Mesothelial cell of epicardium (in vitro differentiated cells): ENCODE measurements at places on chromosomes 3 and 15. TPM values are rescaled to one million over a fixed set of nuclear protein-coding genes. Genes with fewer than 3 reads are reported as not detected.

DNA sequence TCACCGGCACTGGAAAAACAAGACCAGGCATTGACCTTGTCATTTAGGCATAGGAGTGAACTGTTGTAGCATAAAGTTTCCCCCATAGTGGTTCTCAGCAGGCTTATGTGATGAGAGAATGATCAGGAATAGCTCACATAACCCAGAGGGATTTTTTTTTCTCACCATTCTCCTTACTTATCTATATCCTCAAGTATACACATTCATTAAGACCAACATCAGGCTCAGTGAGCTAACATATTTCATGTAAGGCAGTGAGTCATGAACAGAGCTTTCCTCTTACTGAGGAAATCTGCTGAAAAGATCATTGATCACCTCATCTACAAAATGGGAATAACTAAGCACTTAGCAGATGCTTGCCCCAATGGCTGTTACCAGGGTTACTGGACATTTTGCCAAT lies 396.6 kb upstream of the TMCO5A start:
- H3K27ac ChIP-seq = no peak overlapping the region
- H3K4me3 ChIP-seq = no peak overlapping the region
- H3K4me1 ChIP-seq = no peaks in the 10 kb centered on the region
- peaks cover 6% of the 10 kb centered on the region for H3K27me3 ChIP-seq
- DNase-seq = no peak
- H3K36me3 ChIP-seq = no peaks in the 10 kb centered on the region

NAALADL2 gene
- 27.9 to 29.9 TPM (median 28.3 TPM) in 3 replicates for total RNA-seq

DNA sequence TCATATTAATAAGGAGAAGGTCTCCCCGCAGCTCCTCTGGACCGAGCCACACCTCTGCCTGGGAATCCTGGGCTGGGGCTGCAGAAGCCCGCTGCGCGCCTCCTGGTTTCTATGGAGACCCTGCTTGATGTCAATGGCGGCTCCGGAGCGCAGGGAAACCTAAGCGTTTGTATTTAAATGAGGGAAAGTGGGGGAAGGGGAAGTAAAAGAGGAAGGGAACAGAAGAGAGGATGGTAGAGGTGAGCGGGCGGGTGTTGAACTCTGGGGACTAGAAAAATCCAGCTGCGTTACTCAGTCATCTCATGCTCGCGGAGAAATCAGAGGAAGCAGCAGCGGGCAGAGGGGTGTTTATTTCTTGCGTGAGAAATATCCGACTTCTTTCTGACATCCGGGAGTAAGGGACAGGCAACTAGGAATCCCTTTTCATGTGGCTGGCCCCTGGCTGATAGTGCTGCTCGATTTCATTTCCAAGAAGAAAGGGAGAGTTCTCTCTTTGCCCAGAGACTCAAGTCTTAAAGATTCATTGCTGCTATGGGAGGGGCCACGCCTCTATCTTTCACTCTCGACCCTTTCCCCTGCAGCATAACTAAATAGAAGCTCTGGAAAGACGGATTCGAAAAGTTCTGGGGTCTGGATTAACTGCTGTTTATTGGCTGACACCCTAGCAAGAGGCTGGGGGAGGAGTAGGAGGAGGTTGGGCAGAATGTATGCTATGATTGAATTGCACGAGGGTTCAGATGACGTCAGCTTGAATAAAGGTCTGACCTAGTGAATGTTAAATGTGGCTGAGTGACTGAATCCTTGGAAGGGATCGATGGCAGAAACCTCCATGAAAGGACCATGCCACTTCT lies 110.5 kb upstream of the GAP43 start:
- peak; percentile 28 for DNase-seq
- H3K36me3 ChIP-seq = no peaks in the 10 kb centered on the region
- peaks cover 32% of the 10 kb centered on the region for H3K4me1 ChIP-seq
- peaks cover 17% of the 10 kb centered on the region for H3K27me3 ChIP-seq
- H3K4me3 ChIP-seq = peak overlapping the region; percentile 78

WDR82 gene
- 99.0 to 105 TPM (median 101 TPM) in 3 replicates for total RNA-seq

TGM4 gene
- total RNA-seq = 0.09 TPM in 1 of 3 replicates, not detected in the others

SI gene
- total RNA-seq = not detected in 3 replicates

GRCh38 chr3:52306978-52307377 lies 9.1 kb upstream of the DNAH1 start:
- no peak overlapping the region for H3K4me3 ChIP-seq
- no peak for DNase-seq
- H3K27me3 ChIP-seq = no peaks in the 10 kb centered on the region
- peaks cover 22% of the 10 kb centered on the region for H3K4me1 ChIP-seq
- no peaks in the 10 kb centered on the region for H3K36me3 ChIP-seq
- H3K27ac ChIP-seq = no peak overlapping the region

B3GALNT1 gene
- total RNA-seq = 31.1 to 36.0 TPM (median 31.4 TPM) in 3 replicates

GRCh38 chr3:155211266-155211665 lies 82.2 kb downstream of the STRIT1 start:
- H3K36me3 ChIP-seq = no peaks in the 10 kb centered on the region
- peaks cover 11% of the 10 kb centered on the region for H3K4me1 ChIP-seq
- H3K27me3 ChIP-seq = no peaks in the 10 kb centered on the region
- no peak for DNase-seq
- no peak overlapping the region for H3K4me3 ChIP-seq

DNA sequence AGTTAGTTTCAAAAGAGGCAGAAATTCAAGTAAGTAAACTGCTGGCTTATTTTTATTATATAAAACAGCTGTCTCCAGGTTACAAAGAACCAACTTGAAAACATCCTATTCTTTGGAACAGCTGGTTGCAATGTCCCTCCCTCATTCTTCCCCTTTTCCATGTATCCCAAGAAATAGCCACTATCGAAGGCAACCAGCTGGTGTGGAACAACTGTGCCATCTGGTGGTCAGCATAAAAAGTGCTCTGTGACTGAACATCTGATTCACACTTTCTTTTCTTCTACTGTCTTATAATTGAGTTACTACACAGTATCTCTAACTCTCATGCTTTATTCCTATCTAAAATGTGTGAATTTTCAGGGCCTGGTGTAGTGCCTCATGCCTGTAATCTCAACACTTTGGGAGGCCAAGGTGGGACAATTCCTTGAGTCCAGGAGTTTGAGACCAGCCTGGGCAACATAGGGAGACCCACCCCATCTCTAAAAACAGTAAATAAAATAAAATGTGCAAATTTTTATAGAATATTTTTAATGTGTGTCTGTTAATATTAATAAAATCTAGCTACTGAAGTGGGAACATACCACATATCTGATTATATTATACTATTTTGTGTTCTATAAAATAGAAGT lies 9.6 kb downstream of the OSBPL11 start:
- H3K27ac ChIP-seq = no peak overlapping the region
- peaks cover 7% of the 10 kb centered on the region for H3K36me3 ChIP-seq
- DNase-seq = peak; percentile 68

DNA sequence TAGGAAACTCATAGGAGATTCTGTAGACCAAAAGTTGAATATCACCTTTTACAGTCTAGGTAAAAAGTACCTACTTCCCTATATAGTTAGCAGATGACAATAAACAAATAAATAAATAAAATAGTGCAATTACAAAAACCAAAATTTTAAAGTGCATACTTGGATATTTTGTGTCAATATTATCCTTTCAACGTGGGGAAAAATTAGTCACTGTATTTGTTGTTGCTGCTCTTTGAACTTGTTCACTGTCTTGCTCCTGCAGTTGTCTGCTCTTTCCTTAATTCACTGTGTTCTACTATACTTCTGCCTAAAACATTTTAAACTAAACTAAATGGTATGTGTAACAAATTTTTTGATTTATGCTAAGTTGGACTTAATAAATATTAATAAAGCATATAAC lies 889.0 kb downstream of the ROBO1 start:
- peaks cover 38% of the 10 kb centered on the region for H3K4me1 ChIP-seq
- H3K36me3 ChIP-seq = peaks cover 4% of the 10 kb centered on the region
- no peaks in the 10 kb centered on the region for H3K27me3 ChIP-seq
- no peak overlapping the region for H3K4me3 ChIP-seq

DNA sequence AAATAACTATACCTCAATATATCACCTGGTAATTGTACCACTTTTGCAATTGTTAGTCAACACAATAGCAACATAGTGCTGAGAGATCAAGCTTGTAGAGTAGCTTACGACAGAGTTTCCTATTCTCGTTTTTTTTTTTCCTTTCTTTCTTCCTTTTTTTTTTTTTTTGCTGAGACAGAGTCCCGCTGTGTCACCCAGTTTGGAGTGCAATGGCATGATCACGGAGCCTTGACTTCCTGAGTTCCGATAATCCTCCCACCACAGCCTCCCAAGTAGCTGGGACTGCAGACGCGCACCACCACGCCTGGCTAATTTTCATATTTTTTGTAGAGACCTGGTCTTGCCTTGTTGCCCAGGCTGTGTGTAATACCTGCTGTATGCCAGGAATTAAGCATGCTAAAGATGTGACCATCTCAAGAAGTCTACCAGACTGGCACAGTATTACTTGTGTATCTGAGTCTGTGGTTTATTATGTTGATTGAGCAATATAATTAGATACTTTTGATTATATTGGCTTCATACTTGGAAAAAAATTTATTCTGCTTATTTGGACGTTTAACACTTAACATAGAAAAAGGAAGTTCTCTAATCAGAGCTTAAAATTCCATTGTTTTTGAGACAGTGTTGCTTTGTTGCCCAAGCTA lies 3.0 kb downstream of the SELENOT start:
- H3K4me1 ChIP-seq = peaks cover 36% of the 10 kb centered on the region
- DNase-seq = no peak
- peak overlapping the region; percentile 47 for H3K27ac ChIP-seq
- no peak overlapping the region for H3K4me3 ChIP-seq

DNA sequence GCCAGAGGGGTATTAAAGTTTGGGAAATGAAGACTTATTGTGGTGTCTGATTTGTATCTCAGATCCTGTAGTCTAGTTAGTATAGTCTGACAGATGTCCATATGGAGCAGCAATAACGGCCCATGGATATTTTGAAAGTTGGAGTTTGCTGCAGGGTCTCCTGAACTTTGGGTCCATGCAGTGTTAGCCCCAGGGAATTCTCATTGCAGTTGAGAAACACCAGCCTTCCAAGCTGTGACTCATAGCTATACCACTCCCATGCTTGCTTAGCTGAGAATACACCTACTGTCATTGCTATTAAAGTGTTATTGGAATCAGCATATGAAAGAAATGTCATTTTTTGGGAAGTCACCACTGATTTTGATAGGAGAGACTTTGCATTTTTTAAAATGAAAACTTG lies 29.2 kb downstream of the TMOD2 start:
- no peaks in the 10 kb centered on the region for H3K4me1 ChIP-seq
- H3K27me3 ChIP-seq = no peaks in the 10 kb centered on the region
- peaks cover 14% of the 10 kb centered on the region for H3K36me3 ChIP-seq
- no peak for DNase-seq
- H3K4me3 ChIP-seq = no peak overlapping the region

- no peaks in the 10 kb centered on the region for H3K27me3 ChIP-seq
- H3K4me1 ChIP-seq = peaks cover 48% of the 10 kb centered on the region
- no peak overlapping the region for H3K27ac ChIP-seq
- H3K36me3 ChIP-seq = no peaks in the 10 kb centered on the region
- no peak overlapping the region for H3K4me3 ChIP-seq
- no peak for DNase-seq
These were observed 12.8 kb downstream of the MYL3 start for GRCh38 chr3:46850468-46850779.

- H3K4me1 ChIP-seq = peaks cover 27% of the 10 kb centered on the region
- no peak overlapping the region for H3K27ac ChIP-seq
- no peak overlapping the region for H3K4me3 ChIP-seq
- H3K36me3 ChIP-seq = peaks cover 17% of the 10 kb centered on the region
- no peak for DNase-seq
- no peaks in the 10 kb centered on the region for H3K27me3 ChIP-seq
These were observed 133.9 kb downstream of the EEFSEC start for GRCh38 chr3:128287216-128287615.

GRCh38 chr3:83453056-83453455 lies 1505.7 kb upstream of the CADM2 start:
- H3K4me3 ChIP-seq = no peak overlapping the region
- no peaks in the 10 kb centered on the region for H3K36me3 ChIP-seq
- DNase-seq = no peak

DNA sequence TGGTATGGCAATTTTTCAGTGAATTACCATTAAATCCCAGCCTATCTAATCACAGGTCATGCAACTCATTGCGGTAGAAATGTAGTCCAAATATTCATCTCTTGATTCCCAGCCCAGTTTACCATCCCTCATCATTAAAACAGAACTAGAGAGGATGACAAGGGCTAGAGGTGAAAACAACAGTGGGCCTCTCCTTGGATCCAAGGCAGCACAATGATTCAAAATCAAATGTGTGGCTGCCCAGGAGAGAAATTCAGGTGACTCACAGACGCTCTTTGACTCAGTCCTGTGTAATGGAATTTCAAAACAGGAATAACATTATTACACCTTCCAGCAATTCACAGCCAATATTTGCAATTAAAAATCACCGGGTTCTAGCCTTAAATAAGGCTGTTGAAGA lies 246.5 kb downstream of the TBL1XR1 start:
- no peak overlapping the region for H3K4me3 ChIP-seq
- peaks cover 44% of the 10 kb centered on the region for H3K4me1 ChIP-seq
- DNase-seq = no peak
- no peaks in the 10 kb centered on the region for H3K27me3 ChIP-seq

- H3K27ac ChIP-seq = peak overlapping the region; percentile 73
- H3K4me1 ChIP-seq = peaks cover 27% of the 10 kb centered on the region
- H3K27me3 ChIP-seq = peaks cover 23% of the 10 kb centered on the region
- no peaks in the 10 kb centered on the region for H3K36me3 ChIP-seq
- peak overlapping the region; percentile 11 for H3K4me3 ChIP-seq
- no peak for DNase-seq
These were observed 2.5 kb downstream of the MAP3K13 start for GRCh38 chr3:185365291-185366073.

GRCh38 chr3:76308541-76308940 lies 523.2 kb upstream of the ZNF717 start:
- no peaks in the 10 kb centered on the region for H3K27me3 ChIP-seq
- no peak overlapping the region for H3K4me3 ChIP-seq
- H3K4me1 ChIP-seq = peaks cover 65% of the 10 kb centered on the region
- H3K36me3 ChIP-seq = no peaks in the 10 kb centered on the region
- DNase-seq = no peak

POC1A gene
- total RNA-seq = 7.9 to 9.4 TPM (median 8.7 TPM) in 3 replicates

TNNC1 gene
- total RNA-seq = 4.0 to 5.2 TPM (median 4.6 TPM) in 3 replicates

CPLX3 gene
- 0.14 TPM in 1 of 3 replicates, not detected in the others for total RNA-seq

FBXO40 gene
- not detected in 3 replicates for total RNA-seq

DNA sequence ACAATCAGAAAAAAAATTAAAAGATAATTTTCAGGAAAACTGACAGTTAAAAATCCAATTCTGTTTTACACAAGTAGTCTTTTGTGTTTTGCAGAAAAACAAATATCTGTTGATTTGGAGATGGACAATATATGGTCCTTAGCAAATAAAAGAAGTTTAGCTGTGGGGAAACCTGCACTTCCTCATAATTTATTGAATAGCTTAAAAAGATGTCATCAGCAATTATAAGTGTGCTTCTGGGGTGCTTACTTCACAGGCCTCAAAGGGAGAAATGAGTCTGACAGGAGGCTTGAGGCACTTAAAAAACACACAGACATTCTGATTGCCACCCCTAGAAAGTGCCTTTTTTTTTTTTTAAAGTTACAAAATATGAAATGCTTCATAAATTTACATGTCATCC lies 31.6 kb upstream of the CERS3 start:
- no peaks in the 10 kb centered on the region for H3K4me1 ChIP-seq
- no peak overlapping the region for H3K4me3 ChIP-seq
- no peaks in the 10 kb centered on the region for H3K27me3 ChIP-seq
- no peak overlapping the region for H3K27ac ChIP-seq
- peaks cover 5% of the 10 kb centered on the region for H3K36me3 ChIP-seq

ACAN gene
- total RNA-seq = 0.07 to 0.13 TPM (median 0.09 TPM) in 3 replicates

GRCh38 chr3:50008931-50009330 lies 69.0 kb downstream of the RBM6 start:
- H3K27ac ChIP-seq = no peak overlapping the region
- no peaks in the 10 kb centered on the region for H3K27me3 ChIP-seq
- H3K36me3 ChIP-seq = peaks cover 19% of the 10 kb centered on the region
- no peak overlapping the region for H3K4me3 ChIP-seq
- DNase-seq = no peak
